ENCODE measurements at places on chromosomes 6 and 20. TPM values are rescaled to one million over a fixed set of nuclear protein-coding genes. Genes with fewer than 3 reads are reported as not detected.

GMPR gene
- total RNA-seq, result 3.2 TPM

REV3L gene
- 94.7 TPM for total RNA-seq

OTOR gene
- not detected for total RNA-seq

OLIG3 gene
- total RNA-seq, result not detected

MUC22 gene
- total RNA-seq, result not detected

ACOT13 gene
- total RNA-seq, result 10.3 TPM

EYA4 gene
- 1.9 TPM for total RNA-seq

AGPAT4 gene
- 6.8 TPM for total RNA-seq

NMBR gene
- not detected for total RNA-seq

SLC32A1 gene
- total RNA-seq, result not detected

PAK5 gene
- not detected for total RNA-seq

OXT gene
- total RNA-seq, result 2.3 TPM

MOCS1 gene
- total RNA-seq, result 55.8 TPM

LPIN3 gene
- 21.1 TPM for total RNA-seq

BTN2A1 gene
- total RNA-seq, result 11.6 TPM

ADGB gene
- total RNA-seq, result not detected

GLP1R gene
- not detected for total RNA-seq

SRPK1 gene
- total RNA-seq, result 38.8 TPM

ANKRD6 gene
- 18.5 TPM for total RNA-seq

PDE10A gene
- 2.7 TPM for total RNA-seq

POU5F1 gene
- 5.5 TPM for total RNA-seq

OVOL2 gene
- total RNA-seq, result not detected

ERVFRD-1 gene
- total RNA-seq, result 0.17 TPM

CTCFL gene
- total RNA-seq, result 0.17 TPM

TRAPPC3L gene
- total RNA-seq, result not detected

KIAA1586 gene
- total RNA-seq, result 12.2 TPM

TUBB2A gene
- 63.9 TPM for total RNA-seq

PGC gene
- total RNA-seq, result not detected

MICB gene
- total RNA-seq, result 2.3 TPM

EFCAB8 gene
- not detected for total RNA-seq

TGM2 gene
- total RNA-seq, result 21.5 TPM

GABRR1 gene
- not detected for total RNA-seq

CYP39A1 gene
- 2.0 TPM for total RNA-seq

ULBP2 gene
- total RNA-seq, result 0.44 TPM

GDAP1L1 gene
- not detected for total RNA-seq

CALHM4 gene
- not detected for total RNA-seq

EDN1 gene
- 12.9 TPM for total RNA-seq

BNIP5 gene
- not detected for total RNA-seq

EBF4 gene
- total RNA-seq, result 2.4 TPM

GLO1 gene
- total RNA-seq, result 33.7 TPM

GJA10 gene
- not detected for total RNA-seq

PLCB1 gene
- total RNA-seq, result 26.7 TPM

RIPOR2 gene
- total RNA-seq, result 36.1 TPM

SOX18 gene
- 4.8 TPM for total RNA-seq

BANF2 gene
- not detected for total RNA-seq

COL21A1 gene
- 1.1 TPM for total RNA-seq

HCRTR2 gene
- not detected for total RNA-seq

BPI gene
- total RNA-seq, result not detected

MTCH1 gene
- 153 TPM for total RNA-seq
